Tongue (tissue), 3 donors: ENCODE measurements at places on chromosomes 6 and 20. TPM values are rescaled to one million over a fixed set of nuclear protein-coding genes. Genes with fewer than 3 reads are reported as not detected.
A peak's percentile ranks its signal among the peaks of the same experiment; 100 is the strongest.

Gene RSPH9
- total RNA-seq = 0.41 TPM

Gene LTA
- not detected for total RNA-seq

GRCh38 chr6:408599-409102 lies 17.1 kb downstream of the IRF4 start:
- DNase-seq = peak; percentile 74

Gene RIPPLY2
- not detected for total RNA-seq

- DNase-seq = peak; percentile 93
These were observed 372 bp downstream of the KIAA0408 start for GRCh38 chr6:127458817-127459216.

GRCh38 chr20:50674138-50674825 lies 17.1 kb downstream of the RIPOR3 start:
- DNase-seq = no peak

Gene CST5
- not detected for total RNA-seq

- DNase-seq = peak; percentile 64
These were observed 18.4 kb upstream of the NUP153 start for GRCh38 chr6:17725083-17725482.

DNA sequence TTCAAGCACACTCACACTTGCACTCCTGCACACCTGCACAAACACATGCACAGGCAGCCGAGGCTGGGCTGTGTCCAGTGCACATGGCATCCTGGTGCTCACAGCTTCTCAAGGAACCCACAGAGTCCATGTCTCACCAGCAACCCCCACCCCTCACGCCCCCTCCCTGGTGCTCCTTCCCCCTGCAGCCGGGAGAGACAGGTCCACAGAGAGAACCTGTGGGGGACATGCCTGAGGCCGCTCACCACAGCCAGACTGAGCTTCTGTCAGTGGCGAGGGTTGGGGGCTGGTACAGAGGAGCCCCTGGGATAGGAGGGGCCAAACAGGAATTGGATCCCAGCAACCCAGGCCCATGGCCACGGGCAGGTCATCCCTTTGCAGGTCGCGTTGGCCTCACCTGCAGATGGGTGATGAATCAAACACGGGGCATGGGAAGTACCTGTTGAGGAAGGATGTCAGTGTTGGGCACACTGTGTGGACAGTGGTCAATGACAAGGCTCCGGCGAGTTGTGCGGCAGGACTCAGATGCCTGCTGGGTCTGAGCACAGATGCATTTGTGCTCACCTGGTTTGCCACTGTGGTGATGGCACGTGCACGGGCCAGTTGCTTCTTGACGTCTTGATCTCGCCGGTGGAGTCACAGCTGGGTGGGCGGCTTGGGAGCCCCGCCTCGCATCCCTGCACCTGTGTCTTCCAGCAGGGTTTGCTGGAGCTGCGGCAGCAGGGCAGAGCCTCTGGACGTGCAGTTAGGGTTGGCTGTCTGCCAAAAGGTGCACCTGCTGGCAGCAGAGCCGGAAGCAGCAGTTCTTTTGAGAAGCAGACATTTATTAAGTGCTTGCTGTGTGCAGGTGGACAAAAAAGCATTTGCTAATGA lies 113.0 kb downstream of the ERMARD start:
- peak; percentile 42 for DNase-seq

DNA sequence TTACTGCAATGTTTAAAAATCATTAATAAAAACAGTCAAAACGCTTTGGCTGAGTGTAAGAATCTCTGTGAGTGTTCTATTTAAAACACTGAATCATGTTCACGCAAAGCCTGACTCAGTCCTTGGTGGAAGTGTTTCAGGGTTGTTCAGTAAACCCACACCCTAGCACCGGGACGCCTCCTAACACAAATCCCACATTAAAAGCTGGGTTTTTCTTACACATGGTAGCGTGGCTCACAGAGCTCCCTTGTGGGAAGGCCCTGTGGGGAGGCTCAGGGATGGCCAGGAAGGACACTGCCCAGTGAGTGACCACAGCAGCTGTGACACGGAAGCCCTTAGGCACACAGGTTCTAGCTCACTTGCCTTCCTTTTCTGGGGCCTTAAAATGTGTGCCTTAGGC lies 80.2 kb downstream of the GMPR start:
- DNase-seq = no peak

- DNase-seq = no peak
These were observed 49.6 kb downstream of the RIOK1 start for GRCh38 chr6:7439228-7439627.

DNA sequence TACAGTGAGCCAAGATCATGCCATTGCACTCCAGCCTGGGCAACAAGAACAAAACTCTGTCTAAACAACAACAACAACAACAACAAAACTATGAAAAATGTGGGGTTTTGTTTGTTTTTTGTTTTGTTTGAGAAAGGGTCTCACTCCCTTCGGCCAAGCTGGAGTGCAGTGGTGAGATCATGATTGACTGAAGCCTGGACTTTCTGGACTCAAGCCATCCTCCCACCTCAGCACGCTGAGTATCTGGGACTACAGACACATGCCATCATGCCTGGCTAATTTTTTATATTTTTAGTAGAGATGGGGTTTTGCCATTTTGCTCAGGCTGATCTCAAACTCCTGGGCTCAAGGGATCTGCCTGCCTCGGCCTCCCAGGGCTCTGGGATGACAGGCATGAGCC lies 2.8 kb upstream of the MYLIP start:
- no peak for DNase-seq

Gene SYNGAP1
- 6.2 TPM for total RNA-seq

Gene RIN2
- 37.3 TPM for total RNA-seq

GRCh38 chr6:65680232-65680631 lies 26.8 kb downstream of the EYS start:
- no peak for DNase-seq

DNA sequence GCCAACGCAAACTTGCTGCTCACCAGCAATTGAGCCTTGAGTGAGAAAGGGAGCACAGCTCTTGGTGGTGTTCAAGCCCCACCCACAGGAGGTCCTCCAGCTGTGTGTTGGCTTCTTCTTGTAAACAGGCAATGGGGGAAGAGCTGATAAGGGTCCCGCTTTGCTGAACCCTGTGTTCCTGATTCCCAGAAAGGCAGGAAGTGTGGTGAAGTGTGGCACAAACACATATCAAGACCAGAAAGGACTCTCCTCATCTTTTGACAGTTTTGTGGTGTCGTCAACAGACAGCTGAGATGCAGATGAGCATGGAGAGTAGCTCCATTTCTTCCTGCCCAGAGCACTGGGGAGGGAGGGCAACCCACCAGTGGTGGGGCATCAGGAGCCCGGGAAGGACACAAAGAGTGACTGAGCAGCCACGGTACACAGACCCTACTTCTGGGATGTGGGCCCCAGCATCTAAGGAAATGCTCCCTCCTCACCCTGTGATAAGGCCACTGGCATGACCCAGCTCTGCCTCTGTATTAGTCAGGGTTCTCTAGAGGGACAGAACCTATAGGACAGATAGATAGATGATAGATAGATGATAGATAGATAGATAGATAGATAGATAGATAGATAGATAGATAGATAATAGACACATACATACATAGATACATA lies 188.9 kb upstream of the TAB2 start:
- DNase-seq = no peak
